Cardiac ventricle fibroblast (primary cell): ENCODE measurements at places on chromosomes 13 and 19. TPM values are rescaled to one million over a fixed set of nuclear protein-coding genes. Genes with fewer than 3 reads are reported as not detected.

Gene CCL25
- total RNA-seq: not detected in 2 replicates

Gene TPRX2
- not detected in 2 replicates for total RNA-seq

Gene CCNE1
- 1.8 and 3.5 TPM in 2 replicates for total RNA-seq

Gene MBD3L2
- not detected in 2 replicates for total RNA-seq
